Activated CD4-positive, alpha-beta memory T cell treated with anti-CD3 and anti-CD28 coated beads, Interleukin-2, amount 10 ng/mL, durations not matched to agents 7 days and 5 days (primary cell): ENCODE measurements at places on chromosomes 1 and 21. TPM values are rescaled to one million over a fixed set of nuclear protein-coding genes. Genes with fewer than 3 reads are reported as not detected.
A peak's percentile ranks its signal among the peaks of the same experiment; 100 is the strongest.

The PARS2 gene
- 4.0 TPM for total RNA-seq

The SLAMF7 gene
- total RNA-seq: 13.7 TPM

The LCE3E gene
- total RNA-seq: not detected

The HORMAD1 gene
- total RNA-seq: 0.30 TPM

The KDF1 gene
- not detected for total RNA-seq

The MAP3K6 gene
- 11.1 TPM for total RNA-seq

DNA sequence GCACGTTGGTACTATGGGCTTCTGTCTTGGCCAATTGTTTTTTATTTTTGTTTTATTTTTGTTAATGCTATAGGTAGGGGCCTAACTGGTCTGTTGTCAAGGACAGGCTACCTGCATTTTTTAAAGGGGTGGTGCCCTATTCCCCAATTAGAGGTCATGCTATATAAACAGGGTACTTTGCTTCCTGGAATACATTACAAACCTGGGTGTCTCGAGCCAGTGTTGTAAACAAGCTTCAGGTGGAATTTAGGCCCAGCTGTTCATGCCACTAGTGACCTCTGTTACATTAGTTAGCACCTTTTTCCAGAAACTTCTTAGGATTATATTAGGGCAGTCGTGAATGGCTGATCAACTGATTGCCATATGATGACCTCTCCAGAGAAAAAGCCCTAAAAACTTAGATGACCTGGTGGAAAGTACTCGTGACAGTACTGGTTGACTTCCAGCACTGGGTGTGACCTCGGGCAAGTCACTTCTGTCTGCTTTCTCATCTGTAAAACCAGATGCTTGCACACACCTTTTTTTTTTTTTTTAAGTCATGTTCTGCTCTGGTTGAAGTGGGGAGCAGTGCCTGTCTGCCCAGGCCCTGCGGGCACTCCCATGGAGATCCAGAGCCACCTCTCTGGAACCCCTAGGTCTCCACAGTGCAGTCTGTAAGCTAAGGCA is 46.5 kb downstream of the ELK4 start:
- no peak for DNase-seq

- no peak for DNase-seq
Observed at GRCh38 chr1:20685099-20685662, 24.0 kb upstream of the DDOST start.

- peak; percentile 93 for DNase-seq
Observed at GRCh38 chr1:205284420-205285144, 37.0 kb downstream of the NUAK2 start.

- no peak for DNase-seq
Observed at GRCh38 chr1:182278144-182279054, 113.2 kb downstream of the GLUL start.

- DNase-seq: no peak
Observed at GRCh38 chr1:33469691-33470090, 2.8 kb upstream of the ZSCAN20 start.

- DNase-seq: no peak
Observed at GRCh38 chr1:111775966-111776365, 20.3 kb downstream of the DDX20 start.

DNA sequence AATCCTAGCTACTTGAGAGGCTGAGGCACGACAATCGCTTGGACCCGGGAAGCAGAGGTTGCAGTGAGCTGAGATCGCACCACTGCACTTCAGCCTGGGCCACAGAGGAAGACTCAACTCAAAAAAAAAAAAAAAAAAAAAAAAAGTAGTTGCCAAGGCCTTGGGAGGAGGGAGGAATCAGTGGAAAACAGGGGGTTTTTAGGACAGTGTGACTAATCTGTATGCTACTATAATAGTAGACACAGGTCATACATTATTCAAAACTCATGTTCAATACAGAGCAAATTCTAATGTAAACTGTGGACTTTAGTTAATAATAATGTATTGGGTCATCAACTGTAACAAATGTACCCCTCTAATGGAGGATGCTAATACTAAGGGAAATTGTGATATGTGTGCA is 51.7 kb upstream of the CTPS1 start:
- no peak for DNase-seq

DNA sequence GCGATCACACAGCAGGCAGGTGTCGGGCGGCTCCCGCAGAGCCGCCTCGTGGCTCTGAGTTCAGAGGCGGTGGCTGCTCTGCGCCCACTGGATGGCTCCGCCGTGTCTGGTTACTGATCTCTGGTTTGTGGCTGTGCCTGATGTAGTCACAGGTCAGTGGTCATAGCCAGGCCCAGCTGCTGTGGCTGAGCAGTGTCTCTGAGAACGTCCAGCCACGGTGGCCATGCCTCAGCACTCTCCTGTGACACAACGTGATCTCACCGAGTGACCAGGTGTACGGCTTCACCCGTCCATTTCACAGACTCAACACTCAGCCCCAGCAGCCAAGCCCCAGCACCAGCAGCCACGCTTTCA is 61.2 kb downstream of the KCNN3 start:
- no peak for DNase-seq

GRCh38 chr1:87084244-87084836 is 169.9 kb downstream of the HS2ST1 start:
- DNase-seq: no peak

GRCh38 chr1:208433971-208434370 is 189.8 kb upstream of the PLXNA2 start:
- DNase-seq: no peak

DNA sequence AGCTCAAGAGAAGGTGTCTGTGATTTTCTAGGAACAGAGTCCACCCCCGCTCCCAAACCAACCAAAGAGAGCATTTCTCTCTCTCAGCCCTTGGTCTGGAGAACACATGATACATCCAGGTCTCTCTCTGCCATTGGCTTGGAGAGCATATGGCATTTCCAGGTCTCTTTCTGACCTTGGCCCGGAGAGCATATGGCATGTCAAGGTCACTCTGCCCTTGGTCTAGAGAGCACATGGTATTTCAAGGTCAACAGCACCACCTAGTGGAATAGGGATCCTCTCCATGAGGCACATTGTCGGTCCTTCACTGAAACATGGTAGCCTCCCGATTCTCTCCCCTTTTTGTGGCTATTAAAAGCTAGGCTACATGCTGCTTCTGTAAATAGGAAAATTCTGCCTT is 437.7 kb upstream of the OLFM3 start:
- DNase-seq: no peak

- DNase-seq: no peak
Observed at GRCh38 chr1:181205901-181206300, 117.4 kb downstream of the IER5 start.

- DNase-seq: no peak
Observed at GRCh38 chr1:173202424-173203145, 4.5 kb downstream of the TNFSF4 start.

DNA sequence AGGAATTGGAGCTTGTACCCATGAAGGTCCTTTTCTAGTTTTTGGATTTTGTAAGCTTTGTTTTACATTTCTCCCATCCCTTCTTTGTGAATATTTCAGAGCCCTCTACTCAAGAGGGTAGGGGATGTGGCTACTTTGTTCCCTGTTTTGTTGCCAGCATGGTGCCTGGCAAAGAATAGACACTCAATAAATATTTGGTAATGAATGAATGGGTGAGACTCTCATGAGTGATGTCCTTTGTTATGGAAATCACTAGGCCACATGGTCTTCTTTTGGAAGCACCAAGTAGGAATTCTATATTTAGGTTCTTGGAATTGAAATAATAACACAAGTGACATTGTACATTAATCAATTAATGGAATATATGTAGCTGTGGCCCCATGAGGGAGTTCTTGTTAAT is 26.8 kb upstream of the ATP5PO start:
- DNase-seq: no peak

- no peak for DNase-seq
Observed at GRCh38 chr21:16211339-16212303, 481.8 kb downstream of the USP25 start.

- no peak for DNase-seq
Observed at GRCh38 chr1:150249936-150250335, 7.6 kb upstream of the CA14 start.

DNA sequence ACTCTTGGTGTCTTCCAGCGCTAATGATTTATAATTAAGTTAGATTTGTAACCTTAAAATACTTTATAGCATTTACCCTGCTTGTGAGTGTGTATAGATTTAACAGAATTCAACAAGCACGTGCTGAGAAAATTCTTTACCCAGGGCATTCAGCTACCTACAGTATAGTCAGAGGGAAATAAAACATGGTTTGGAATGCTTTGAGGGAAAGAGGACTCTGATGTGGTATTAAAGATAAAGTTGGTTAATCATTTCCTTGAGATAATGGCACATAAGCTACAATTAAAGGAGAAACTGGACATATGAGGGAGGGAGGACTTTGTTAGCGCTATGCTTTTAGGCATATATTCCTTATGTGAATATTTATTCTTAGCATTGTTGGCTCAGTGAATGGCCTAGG is 26.4 kb upstream of the IL12RB2 start:
- no peak for DNase-seq

DNA sequence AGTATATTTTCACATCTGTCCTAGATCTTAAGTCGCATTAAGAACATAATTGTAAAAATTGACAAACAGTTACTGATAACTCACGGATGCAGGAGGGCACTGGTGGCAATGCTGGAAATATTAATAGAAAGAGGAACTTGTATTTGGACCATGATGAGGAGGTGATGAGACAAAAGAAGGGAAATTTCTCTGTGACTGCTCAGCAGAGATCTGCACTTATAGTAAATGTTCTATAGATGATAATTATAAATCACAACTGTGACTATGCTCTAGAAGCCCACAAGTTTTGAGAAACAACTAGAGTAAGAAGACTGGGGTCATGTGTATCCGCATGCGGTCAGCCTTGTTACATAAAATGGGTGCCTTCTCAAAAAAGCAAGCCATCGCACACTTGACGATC is 8.7 kb upstream of the DUSP12 start:
- no peak for DNase-seq
